Fibroblast of skin of scalp (primary cell): ENCODE measurements at places on chromosomes 16 and 17.

DNA sequence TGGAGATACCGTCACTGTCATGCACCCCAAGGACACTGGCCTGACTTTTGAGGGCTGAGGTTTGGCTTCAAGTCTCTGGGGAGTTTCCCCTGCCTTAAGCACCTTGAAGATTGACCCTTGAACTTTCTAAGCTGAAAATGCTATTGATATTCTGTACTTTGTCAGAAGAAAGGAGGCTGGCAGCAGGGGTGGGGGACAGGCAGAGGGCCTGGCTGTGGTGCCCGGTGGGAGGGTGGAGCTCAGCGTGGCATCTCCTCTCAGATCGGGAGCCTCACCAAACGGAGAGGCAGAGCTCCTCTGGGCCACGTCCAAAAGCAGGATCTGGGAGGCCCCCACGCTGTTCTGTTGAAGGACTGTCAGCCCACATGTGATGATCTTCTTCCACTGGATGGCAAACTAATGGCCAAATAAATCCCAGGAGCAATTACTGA lies 305.2 kb upstream of the IRX3 start:
- no peak for DNase-seq

DNA sequence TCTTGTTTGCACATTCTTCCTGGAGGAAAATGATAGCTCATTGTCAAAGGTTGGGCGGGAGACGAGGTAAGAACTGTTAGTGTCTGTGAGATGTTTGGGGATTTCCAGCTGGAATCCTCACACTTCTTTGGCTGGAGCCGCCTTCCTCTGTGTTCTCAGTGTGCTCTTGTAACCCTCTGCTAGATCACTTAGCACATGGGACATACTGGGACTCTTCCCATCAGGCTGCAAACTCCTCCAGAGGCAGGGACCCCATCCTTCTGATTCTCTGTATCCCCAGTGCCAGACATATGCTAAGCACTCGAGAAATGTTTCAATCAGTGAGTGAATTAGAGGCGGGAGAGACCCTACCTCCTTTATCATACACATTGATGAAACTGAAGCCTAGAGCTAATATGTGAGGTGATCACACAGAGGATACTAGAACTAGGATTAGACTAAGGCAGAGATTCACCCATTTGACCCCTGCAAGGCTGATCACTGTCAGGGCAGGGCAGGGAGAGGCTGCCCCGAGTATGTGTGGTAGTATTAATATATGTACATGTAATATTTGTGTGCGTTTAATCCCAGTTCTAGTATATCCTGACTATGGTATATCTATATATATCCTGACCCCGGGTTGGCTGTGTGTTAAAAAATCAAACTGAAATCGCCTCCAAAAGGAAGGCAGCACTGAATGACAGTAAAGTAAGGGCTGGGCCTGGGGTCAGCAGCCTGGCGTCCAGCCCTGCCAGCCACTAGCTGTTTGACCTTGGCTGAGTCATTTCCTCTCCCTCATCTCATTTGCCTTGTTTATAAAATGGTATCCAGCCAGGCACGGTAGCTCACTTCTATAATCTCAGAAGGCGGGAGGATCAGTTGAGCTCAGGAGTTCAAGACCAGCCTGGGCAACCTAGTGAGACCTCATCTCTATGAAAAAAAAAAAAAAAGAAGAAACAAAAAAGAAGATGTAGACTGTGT lies 75.5 kb upstream of the TBX2 start:
- no peak for DNase-seq

DNA sequence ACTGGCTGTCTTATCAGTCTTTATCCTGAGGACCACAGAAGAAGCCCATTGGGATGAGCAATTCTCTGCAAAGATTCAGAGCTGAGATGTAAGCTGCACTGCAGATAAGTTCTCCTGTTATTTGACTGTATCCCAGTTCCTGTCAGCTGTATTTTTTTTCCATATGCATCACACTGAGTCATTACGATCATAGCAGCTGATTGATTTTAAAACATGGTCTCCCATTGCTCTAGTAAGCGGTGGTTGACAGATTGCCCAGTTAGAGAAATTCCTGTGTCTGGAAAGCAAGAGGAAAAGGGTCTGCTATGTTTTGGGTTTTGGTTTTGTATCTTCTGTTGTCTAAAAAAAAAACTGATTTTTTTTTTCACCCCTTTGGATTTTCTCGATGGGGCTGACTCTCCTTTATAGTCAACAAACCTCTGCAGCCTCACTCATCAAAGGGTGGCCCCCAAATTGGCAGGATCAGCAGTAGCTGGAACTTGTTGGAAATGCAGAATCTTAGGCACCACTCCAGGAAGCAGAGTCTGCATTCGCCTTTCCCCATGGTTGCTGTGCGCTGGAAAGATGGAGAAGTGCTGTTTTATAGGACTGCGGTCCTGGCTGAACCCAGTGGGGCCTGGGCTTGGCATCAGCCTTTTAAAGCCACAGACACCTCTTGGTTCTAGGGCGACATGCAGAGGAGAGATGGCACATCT lies 220.1 kb upstream of the MPHOSPH6 start:
- peak; percentile 0 for DNase-seq

GRCh38 chr16:17476414-17477259 lies 5.9 kb upstream of the XYLT1 start:
- DNase-seq: peak; percentile 71

DNA sequence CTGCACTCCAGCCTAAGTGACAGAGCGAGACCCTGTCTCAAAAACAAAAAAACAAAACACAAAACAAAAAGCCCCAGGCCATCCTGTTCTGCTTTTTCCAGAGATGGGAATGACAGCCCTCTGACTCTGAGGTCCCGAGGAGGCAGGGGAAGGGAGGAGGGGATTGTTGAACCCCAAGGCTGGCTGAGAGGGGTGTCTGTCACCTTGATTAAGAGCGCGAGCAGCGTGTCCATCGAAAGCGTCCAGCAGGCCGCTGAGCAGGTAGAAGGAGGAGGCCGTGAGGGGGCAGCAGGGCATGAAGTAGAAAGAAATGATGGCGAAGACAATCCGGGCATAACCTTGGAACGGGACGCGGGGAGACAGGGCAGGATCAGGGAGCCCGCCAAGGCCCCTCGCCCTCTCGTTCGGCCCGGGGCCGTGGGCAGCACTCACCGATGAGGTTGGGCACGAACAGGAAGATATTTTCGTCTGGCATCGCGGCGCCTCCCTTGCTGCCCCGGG lies 593 bp downstream of the CDIPT start:
- DNase-seq: peak; percentile 28

DNA sequence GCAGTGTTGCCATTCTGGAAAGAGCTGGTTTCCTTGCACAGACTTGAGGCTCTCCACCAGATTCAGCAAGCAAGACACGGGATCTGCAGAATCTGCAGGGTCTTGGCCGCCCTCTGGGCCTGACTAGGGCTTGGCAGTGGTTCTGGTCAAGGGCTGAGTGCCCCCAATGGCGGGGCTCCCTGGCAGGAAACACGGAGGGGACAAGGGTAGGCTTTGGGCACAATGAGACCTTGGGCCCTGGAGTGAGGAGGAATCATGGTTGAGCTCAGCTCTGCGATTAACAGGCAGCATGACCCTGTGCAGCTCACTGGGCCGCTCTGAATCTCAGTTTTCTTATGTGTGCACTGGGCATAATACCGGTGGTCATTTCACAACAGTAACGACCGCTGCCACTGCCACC lies 249.9 kb downstream of the GSG1L start:
- DNase-seq: no peak

DNA sequence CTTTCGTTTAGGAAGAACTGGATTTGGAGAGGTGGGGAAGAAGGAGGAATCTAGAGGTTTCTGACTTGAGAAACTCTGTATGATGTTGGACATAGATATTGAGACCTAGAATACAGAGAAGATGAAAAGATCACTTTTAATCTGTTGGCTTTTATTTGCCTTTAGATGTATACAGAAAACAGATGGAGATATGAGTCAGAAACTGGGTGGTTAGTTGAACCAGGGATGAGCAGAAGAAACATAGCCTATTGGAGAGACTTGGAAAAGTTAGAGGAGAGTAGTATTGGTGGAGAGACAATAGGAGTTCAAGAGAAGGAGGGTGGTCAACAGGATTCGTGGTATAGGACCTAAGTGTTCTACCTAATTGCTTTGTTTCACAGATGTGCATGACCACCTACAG lies 5.1 kb downstream of the PHAF1 start:
- DNase-seq: no peak
